Ascending aorta (tissue), 2 donors: ENCODE measurements at places on chromosomes 5 and 9.

DNA sequence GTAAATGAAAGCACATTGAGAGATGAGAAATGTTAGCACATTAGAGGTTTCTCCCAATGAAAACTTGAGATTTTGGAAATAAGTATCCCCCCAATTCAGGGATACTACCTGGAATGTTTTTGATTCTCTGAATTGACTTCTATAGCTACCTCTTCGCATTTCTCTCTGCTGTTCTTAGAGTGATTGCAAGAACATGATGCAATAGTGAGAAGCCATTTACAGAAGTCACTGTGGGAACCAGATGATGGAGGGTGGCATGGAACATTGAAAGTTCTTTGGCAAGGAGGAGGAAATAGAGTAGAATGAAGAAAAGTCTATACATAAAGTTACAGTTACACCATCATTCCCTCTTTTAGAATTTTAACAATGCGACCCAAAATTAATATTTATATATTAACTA, 9.2 kb downstream of the NPR3 start:
- no peak overlapping the region for H3K27ac ChIP-seq
- no peaks in the 10 kb centered on the region for H3K36me3 ChIP-seq
- H3K27me3 ChIP-seq, result no peaks in the 10 kb centered on the region
- no peaks in the 10 kb centered on the region for H3K4me1 ChIP-seq
- DNase-seq, result no peak

DNA sequence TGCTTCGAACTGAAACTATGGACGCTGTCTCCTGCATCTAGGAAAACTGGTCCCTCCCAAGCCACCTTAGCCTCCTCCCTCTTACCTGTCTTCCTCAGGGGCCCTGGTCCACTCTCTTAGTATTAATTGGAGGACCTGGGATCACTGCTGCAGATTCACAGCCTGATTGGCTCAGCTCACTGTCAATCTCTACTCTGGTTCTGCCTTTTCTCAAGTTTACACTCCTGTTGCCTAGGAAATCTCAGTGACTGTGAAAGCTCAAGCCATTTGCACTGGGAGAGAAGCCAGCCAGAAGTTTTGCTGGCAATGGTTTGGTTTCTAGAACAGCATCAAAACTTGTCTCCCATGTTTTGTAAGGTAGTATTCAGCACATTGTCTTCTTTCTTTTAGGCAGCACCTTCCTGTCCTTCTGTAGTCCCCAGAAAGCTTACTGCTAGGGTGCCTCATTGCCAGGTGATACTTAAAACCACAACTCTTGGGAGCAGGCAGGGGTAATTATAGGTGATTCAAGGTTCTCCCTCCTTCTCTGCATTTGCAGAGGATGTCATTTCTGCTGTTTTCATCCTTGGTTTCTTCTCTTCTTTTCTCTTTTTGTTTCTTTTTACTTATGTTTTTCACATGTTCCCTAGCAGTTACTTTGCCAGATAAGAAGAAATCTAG, at the start of gene CAPSL:
CAPSL (minus strand) TSS at position 55 of the 660 bp plus-strand sequence. CDS start 17,502 bp downstream, outside the sequence.
- no peak for DNase-seq
- no peaks in the 10 kb centered on the region for H3K36me3 ChIP-seq
- H3K4me1 ChIP-seq, result no peaks in the 10 kb centered on the region
- H3K4me3 ChIP-seq, result no peak within 1 kb of the TSS

GRCh38 chr9:130629443-130630070, 34.8 kb upstream of the PRDM12 start:
- no peaks in the 10 kb centered on the region for H3K27me3 ChIP-seq
- H3K36me3 ChIP-seq, result peaks cover 90% of the 10 kb centered on the region
- H3K4me1 ChIP-seq, result no peaks in the 10 kb centered on the region
- no peak overlapping the region for H3K27ac ChIP-seq

DNA sequence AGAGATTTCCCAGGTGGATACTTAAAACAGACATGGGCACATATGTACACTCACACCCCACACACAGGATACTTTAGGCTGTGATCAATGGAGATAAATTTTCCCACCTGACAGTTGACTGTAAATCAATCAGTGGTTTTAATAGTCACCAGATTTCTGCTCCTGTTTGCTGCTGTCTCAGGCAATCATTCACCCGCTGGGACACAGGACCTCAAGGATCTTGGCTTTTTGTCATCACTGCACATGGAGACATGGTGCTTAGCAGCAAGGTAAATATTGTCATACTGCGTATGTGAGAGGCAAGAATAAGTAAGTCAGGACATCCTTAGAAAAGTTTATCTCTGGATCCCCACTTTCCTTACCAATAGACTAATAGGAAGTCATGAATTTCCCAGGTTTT, 60.8 kb upstream of the KLF9 start:
- H3K27me3 ChIP-seq, result no peaks in the 10 kb centered on the region
- DNase-seq, result no peak

- H3K4me3 ChIP-seq, result no peak overlapping the region
- H3K36me3 ChIP-seq, result no peaks in the 10 kb centered on the region
- no peaks in the 10 kb centered on the region for H3K27me3 ChIP-seq
- DNase-seq, result no peak
- no peak overlapping the region for H3K27ac ChIP-seq
Measured at GRCh38 chr9:119157196-119157595, 212.0 kb downstream of the BRINP1 start.

DNA sequence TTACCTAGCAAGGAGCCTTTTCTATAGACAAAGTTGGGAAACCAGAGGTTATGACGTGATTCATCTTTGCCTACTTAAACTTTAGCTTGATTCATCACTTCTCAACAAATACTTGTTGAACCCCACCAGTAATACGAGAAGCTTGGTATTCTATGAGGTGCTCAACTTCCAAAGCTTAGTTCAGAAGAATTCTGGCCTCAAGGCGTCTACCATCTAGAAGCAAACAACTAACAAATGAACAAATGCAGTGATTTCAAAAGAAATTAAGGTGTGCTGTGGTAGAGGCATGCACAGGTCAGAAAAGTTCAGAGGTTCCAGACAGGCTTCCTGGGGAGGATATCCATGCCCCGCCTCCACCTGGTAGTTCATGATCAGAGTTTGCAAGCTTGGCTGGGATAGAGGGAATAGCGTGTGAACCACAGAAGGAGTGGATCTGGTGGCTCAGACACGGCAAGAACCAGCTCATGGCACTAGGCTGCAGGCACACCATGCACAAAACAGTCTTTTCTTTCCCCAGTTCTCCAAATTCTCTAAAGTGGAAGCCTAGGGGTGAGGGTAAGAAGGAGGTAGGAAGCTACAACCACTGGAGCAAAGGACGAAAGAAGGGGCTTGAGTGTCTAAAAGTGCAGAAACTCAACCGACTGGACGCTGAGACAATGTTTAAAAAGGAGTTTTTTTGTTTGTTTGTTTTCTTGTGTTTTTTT, 473.0 kb downstream of the RAB3C start:
- no peak overlapping the region for H3K4me3 ChIP-seq
- no peaks in the 10 kb centered on the region for H3K4me1 ChIP-seq
- H3K27ac ChIP-seq, result no peak overlapping the region
- no peaks in the 10 kb centered on the region for H3K36me3 ChIP-seq

GRCh38 chr5:167488371-167488770, 803.1 kb upstream of the WWC1 start:
- H3K4me3 ChIP-seq, result no peak overlapping the region
- H3K36me3 ChIP-seq, result no peaks in the 10 kb centered on the region
- no peak overlapping the region for H3K27ac ChIP-seq
- DNase-seq, result no peak
- H3K27me3 ChIP-seq, result no peaks in the 10 kb centered on the region

DNA sequence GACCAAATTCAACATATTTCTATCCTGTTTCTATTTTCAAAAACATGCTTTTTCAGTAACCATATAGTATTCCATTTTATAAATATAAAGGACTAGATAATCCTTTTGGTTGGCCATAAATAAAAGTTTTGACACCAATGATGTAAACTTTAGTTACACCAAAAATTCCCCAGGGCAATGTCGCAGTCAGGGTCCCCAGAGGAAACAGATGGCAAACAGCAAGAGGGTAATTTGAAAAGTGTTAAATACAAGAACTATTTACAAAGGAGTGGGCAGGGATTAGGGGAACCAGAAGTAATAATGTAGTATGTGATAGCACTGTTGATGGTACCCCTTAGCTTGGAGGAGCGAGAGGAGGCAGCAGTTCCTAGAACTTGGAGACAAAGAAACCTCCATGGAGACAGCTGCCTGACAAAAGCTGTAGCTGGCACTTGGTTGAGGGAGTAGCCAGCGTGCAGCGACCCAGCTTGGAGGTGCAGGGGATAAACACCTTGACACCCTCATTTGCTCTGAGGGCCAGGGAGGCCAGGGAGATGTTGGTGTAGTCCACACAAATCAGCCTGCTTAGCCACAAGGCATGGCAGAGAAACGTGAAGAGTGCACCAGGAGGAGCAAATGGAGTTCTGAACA, 18.3 kb upstream of the MSANTD3 start:
- no peaks in the 10 kb centered on the region for H3K36me3 ChIP-seq
- DNase-seq, result no peak
- no peak overlapping the region for H3K4me3 ChIP-seq
- H3K27me3 ChIP-seq, result no peaks in the 10 kb centered on the region
- no peak overlapping the region for H3K27ac ChIP-seq

DNA sequence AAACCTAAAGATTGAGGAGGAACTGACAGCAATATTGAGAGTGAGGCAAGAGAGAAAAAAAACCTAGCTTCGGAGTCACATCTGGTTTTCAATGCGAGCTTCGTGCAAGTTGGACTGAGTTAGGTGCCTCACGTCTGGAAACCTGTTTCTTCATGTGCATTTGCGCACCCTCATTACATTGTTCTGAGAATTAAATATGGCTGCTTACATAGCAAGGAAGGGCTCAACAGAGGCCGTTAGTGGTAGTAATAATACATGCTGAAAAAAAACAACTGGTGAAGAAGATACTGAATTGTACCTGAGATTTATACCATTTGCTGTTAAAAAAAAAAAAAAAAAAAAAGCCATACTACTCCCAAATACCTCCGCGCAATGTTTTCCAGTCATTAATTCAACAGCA, 18.6 kb downstream of the DNAJA1 start:
- peak overlapping the region; percentile 71 for H3K4me3 ChIP-seq
- no peak for DNase-seq
- H3K4me1 ChIP-seq, result peaks cover 3% of the 10 kb centered on the region
- H3K36me3 ChIP-seq, result peaks cover 44% of the 10 kb centered on the region

DNA sequence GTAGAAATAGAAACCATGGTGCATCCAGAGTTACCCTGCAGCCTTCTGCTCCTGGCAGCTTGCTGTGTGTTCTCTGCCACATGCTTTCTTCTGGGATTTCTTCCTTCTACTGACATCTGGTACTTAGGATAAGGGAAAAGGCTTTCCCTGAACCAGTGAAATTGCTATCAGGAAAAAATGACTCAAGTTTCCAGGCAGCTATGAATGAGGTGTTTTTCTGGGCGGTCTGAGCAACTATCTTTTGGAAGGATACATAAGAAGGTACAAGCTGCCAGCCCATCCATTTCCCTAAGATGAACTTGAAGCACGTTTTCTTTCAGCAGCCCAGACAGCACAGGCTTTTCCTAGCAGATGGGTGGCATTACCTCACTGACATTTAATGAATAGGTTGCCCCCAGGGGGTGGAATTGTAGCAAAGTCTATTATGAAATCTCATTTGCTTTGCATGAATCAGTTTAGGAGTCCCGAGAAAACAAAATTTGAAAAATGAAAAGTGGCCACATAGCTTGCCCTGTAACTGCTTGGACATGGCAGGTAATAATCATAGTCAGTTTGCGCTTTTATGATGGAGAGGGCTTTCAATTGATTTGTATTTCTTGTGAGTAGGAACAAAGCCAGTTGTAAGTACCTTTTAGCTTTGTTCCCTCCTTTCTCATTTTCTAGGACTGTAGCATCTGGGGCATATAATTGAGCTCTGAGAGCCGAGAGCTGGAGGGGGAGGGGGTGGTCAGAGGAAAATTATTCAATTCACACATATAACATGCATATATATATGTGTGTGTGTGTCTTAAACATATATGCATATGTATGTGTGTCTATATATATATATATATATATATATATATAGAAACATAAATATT, 108.5 kb downstream of the C9orf152 start:
- H3K4me1 ChIP-seq, result peaks cover 5% of the 10 kb centered on the region
- no peaks in the 10 kb centered on the region for H3K27me3 ChIP-seq
- H3K4me3 ChIP-seq, result no peak overlapping the region
- H3K36me3 ChIP-seq, result no peaks in the 10 kb centered on the region
- H3K27ac ChIP-seq, result peak overlapping the region; percentile 23
- no peak for DNase-seq

- DNase-seq, result no peak
- H3K4me1 ChIP-seq, result no peaks in the 10 kb centered on the region
- H3K27me3 ChIP-seq, result no peaks in the 10 kb centered on the region
- H3K4me3 ChIP-seq, result no peak overlapping the region
Measured at GRCh38 chr9:9305600-9305999, 1307.2 kb downstream of the PTPRD start.

DNA sequence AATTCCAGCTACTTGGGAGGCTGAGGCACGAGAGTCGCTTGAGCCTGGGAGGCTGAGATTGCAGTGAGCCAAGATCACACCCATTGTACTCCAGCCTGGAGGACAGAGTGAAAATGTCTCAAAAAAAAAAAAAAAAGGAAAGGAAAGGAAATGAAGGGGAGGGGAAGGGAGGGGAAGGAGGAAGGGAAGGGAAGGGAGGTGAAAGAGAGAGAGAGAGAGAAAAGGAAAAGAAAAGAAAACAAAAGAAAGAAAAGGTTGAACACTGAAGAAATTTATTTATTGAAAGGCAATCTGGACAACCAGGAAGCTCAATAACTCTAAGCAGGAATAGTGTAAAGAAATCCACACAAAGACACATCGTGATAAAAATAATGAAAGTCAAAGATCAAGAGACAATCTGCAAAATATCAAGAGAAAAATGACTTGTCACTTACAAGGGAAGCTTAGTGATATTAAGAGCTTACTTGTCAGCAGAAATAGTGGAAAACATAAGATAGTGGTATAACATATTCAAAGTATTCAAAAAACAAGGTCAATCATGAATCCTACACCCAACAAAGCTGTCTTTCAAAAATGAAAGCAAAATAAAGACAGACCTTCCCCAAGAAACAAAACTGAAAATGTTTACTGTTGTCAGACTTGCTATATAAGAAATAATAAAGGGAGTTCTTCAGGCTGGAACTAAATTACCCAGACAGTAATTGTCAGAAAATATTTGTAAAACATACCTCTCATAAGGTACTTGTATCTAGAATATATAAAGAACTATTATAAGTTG, 10.9 kb upstream of the RIMOC1 start:
- DNase-seq, result no peak
- no peaks in the 10 kb centered on the region for H3K27me3 ChIP-seq
- no peak overlapping the region for H3K27ac ChIP-seq
- H3K36me3 ChIP-seq, result no peaks in the 10 kb centered on the region
- H3K4me3 ChIP-seq, result no peak overlapping the region
- no peaks in the 10 kb centered on the region for H3K4me1 ChIP-seq

GRCh38 chr9:132849185-132849706, 28.8 kb downstream of the AK8 start:
- H3K27ac ChIP-seq, result no peak overlapping the region
- H3K27me3 ChIP-seq, result no peaks in the 10 kb centered on the region

GRCh38 chr5:144468571-144468970, 297.9 kb downstream of the KCTD16 start:
- H3K4me1 ChIP-seq, result no peaks in the 10 kb centered on the region
- no peak overlapping the region for H3K4me3 ChIP-seq
- no peaks in the 10 kb centered on the region for H3K36me3 ChIP-seq
- no peaks in the 10 kb centered on the region for H3K27me3 ChIP-seq

- H3K36me3 ChIP-seq, result no peaks in the 10 kb centered on the region
- no peaks in the 10 kb centered on the region for H3K4me1 ChIP-seq
- H3K27me3 ChIP-seq, result no peaks in the 10 kb centered on the region
- no peak for DNase-seq
Measured at GRCh38 chr9:81729135-81729534, 39.8 kb upstream of the TLE1 start.

- H3K27ac ChIP-seq, result no peak overlapping the region
- H3K4me3 ChIP-seq, result no peak overlapping the region
- H3K27me3 ChIP-seq, result no peaks in the 10 kb centered on the region
- no peaks in the 10 kb centered on the region for H3K36me3 ChIP-seq
- DNase-seq, result no peak
Measured at GRCh38 chr9:4225291-4226028, 74.4 kb downstream of the GLIS3 start.
